ENCODE measurements at places on chromosomes 3 and 15.

- DNase-seq: no peak
Observed at GRCh38 chr15:93298901-93299300, 209.9 kb upstream of the RGMA start.

GRCh38 chr15:91921188-91921842, 67.8 kb downstream of the SLCO3A1 start:
- peak; percentile 7 for DNase-seq

- no peak for DNase-seq
Observed at GRCh38 chr3:167115331-167115934, 264.7 kb downstream of the ZBBX start.

GRCh38 chr15:88090481-88091011, 166.0 kb downstream of the NTRK3 start:
- DNase-seq: no peak

DNA sequence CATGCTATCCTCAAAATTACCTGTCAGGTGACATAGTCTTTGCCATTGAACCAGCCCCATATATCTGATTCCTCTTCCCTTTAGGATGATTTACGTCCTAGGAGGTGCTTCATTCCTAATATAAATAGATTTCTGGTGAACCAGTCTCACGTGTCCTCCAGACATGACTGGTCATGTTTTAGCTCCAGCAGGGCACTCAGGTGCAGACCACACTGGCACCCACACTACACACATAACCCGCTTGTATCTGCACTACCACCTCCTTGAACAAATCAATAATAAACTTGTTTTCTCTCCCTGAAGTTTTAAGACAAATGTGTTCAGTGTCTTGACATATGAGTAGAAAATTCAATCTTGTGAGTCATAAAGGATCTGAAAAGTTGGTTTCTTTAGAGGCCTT, 155.5 kb downstream of the GOLIM4 start:
- DNase-seq: no peak

GRCh38 chr3:106206613-106207012, 337.8 kb upstream of the CBLB start:
- DNase-seq: no peak

DNA sequence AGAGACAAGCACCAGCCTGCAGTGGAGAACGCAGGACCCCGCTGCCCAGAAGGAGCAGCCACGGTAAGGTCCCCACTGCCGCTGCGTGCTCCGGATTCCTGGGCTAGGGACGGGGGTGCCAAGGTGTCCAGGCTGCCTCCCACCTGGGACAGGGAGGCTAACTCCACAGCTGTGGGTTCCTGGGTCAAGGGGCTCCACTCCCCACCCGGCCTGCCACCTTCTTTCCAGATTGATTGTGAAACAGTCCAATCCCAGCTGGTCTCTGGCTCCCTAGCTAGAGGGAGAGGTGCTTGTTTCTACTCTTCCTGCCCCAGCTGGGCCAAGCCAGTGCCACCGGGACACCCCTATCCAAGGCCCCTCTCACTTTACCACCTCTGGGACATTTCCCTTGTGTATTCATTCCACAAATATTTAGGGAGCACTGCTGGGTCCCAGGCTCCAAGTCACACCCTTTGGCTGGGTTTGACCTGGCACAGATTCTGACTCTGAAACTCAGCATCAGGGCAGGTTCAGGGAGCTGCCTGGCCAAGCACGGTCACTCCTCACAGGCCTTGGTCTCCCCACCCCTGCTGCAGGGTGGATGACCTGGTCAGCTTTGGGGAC, 1.9 kb downstream of the PAK6 start:
- no peak for DNase-seq

- no peak for DNase-seq
Observed at GRCh38 chr3:24161841-24162240, 216.8 kb downstream of the NR1D2 start.

- DNase-seq: no peak
Observed at GRCh38 chr3:120498556-120499346, 48.0 kb upstream of the FSTL1 start.

GRCh38 chr3:190862209-190863118, at the start of gene GMNC:
Gene GMNC (minus strand): TSS chr3:190862694. CDS start chr3:190862615, 79 bp downstream.
- DNase-seq: peak; percentile 1

DNA sequence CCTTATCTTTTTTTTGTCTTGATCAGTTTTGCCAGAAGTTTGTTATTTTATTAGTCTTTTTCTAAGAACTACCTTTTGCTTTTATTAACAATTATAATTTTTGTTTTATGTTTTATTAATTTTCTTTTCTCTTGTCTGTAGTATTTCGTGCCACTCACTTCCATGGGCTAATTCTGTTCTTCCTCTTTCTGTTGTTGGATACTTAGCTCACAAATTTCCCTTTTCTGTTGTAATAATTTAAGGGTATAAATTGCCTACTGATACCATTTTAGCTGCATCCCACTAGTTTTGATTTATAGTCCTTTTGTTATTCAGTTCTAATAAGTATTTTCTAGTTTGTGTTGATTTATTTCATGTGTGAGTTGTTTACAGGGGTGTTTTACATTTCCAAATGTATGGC, 48.6 kb downstream of the SNRK start:
- DNase-seq: no peak

- no peak for DNase-seq
Observed at GRCh38 chr3:60669636-60670035, 581.6 kb downstream of the FHIT start.

- no peak for DNase-seq
Observed at GRCh38 chr15:41690636-41691035, 30.4 kb downstream of the MGA start.

- no peak for DNase-seq
Observed at GRCh38 chr15:23472678-23473077, 25.6 kb upstream of the GOLGA6L2 start.

GRCh38 chr3:117586161-117586560, 876.6 kb downstream of the TUSC7 start:
- DNase-seq: no peak

DNA sequence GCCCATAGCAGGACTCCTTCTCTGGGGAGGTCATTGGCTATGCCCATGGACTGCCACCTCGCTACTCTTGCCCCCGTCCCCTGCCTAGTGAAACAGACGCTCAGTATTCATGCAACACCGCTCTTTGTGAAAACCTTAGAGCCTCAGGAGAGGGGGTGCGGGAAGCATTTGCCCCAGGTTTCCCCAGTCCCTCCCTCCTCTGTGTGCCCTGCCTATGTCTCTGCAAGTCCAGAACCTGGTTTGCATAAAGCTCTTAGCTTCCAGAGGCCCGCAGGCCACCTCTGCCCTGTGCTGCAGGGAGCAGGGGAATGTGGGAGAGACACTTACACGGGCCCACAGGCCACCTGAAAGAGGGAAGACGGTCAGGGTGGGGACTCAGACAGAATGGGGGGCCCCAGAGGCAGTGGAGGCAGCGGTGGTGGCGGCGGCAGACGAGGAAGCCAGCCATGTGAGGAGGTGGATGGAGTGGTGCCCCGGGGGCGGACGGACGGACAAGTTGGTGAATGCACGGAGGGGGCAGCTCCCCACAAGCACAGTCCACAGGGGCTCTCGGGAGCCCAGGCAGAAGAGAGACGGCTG, 33.8 kb upstream of the CTSH start:
- no peak for DNase-seq

- no peak for DNase-seq
Observed at GRCh38 chr3:57838627-57839026, 82.5 kb downstream of the SLMAP start.

GRCh38 chr3:42130329-42131070, 39.3 kb downstream of the TRAK1 start:
- DNase-seq: no peak

DNA sequence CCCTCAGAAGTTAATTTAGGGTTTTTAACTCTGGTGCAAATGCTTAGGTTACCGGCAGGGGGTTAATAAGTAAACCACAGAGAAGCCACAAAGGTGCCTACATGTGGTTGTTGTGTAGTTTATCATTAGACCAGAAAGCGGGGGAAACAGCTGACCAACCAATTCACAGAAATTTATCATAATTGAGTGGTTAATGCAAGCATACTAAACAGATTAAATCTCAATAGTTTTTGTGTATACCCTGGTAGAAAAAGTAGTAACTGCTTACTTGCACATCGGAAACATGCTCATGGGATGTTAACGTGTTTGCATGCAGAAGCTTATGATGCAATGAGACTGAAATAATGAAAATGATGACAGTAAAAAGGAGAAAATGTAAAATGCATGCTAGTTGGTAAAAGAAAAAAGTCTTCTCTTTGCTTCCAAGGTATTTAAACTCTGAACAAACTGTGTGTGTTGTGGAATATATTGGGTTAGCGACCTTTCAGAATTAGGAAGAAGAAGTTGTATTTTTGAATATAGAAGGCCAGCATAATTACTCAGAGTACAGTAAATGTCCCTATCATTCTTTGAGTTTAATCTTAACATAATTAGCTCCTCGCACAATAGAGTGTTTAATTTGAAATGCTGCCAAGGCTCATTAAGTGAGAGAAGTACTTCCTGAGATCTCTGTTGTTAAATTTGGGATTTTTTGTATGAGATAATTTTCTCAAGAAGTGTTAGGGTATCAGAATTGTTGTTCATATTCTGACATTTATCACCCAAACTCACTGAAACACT, 316.2 kb downstream of the PTPRG start:
- no peak for DNase-seq

GRCh38 chr3:127170814-127171213, 22.1 kb upstream of the PRR23E start:
- no peak for DNase-seq

GRCh38 chr3:46710229-46710628, 7.4 kb downstream of the PRSS50 start:
- no peak for DNase-seq

- no peak for DNase-seq
Observed at GRCh38 chr3:101852983-101853840, 3.9 kb downstream of the NFKBIZ start.

- DNase-seq: no peak
Observed at GRCh38 chr3:45979378-45979777, 16.2 kb downstream of the FYCO1 start.

GRCh38 chr15:62706317-62706716, 336.2 kb upstream of the TPM1 start:
- DNase-seq: no peak

GRCh38 chr3:167691366-167691765, 37.6 kb upstream of the WDR49 start:
- peak; percentile 43 for DNase-seq

DNA sequence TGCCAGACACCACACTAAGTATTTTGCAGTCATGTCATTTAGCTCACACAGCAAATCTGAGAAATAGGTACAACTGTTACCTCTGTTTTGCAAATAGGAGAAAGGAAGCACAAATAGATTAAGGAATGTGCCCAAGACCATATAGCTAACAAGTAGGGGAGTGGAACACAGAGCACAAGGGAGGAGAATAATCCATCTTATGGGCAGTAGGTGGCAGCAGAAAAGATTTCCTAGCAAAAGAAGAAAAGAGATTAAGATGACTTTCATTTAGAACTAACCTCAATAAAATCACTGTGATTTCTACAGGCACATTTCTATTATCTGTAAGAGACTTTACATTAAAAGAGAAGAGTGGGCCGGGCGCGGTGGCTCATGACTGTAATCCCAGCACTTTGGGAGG, 49.1 kb downstream of the NR1I2 start:
- no peak for DNase-seq

DNA sequence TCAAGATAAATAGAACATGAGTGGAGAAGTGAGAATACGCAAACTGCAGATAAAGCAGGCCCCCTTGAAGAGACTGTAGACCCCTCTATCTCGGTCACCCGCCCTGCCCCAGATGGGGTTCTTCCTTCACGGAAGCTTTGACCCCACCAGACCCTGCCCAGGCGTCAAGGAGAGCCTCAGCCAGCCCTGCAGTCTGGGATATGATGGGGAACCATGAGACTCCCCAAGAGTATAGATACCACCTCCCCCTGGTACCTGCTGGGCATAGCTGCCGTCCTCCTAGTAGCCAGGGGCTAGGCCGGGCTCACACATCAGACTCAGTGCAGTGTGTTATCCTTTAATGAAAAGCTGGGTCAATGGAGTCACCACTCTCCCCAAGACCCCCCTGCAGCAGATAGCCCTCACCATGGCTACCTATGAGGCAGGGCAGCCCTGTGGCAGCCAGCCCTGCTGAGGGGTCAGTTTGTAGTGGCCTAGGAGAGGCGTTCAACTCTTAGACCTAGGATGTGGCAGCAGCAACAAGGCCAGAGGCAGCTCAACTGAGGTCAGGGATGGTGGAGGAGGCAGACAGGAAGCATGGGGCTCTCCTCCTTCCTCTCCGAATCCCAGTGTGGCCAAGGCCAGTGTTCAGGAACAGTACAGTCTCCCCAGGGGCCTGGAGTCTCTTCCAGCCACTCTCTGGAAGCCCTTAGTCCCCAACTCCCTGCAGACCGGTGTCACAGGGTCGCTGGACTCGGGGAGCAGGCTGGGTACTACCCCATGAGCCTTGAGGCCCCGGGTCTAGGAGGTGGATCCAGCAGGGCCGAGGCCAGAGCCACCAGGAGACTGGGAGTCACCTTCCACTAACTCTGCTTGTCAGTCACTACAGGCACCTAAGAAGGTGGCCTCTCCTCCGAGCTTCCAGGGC, 26.1 kb downstream of the PLXNB1 start:
- DNase-seq: no peak

GRCh38 chr3:108608750-108609149, 19.2 kb downstream of the DZIP3 start:
- DNase-seq: no peak

- DNase-seq: no peak
Observed at GRCh38 chr3:18558507-18558906, 133.4 kb upstream of the SATB1 start.

DNA sequence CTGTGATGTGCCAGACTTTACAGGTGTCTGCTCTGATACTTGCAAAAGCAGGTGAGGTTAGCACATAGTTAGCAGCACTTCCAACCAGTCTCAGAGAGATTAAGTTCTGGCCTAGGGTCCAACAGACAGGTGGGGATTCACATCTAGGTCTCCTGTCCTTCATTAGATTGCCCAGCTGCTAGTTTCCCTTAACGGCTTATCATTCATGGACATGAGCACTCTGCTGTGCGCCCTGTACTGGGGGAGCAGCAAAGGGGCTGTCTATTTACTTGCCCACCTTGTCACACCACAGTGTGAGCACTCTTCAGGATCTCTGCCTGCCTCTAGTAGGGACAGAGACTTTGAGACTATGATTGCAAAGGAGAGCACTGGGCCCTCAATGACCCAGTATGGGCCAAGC, 8.7 kb downstream of the SPSB4 start:
- DNase-seq: no peak

DNA sequence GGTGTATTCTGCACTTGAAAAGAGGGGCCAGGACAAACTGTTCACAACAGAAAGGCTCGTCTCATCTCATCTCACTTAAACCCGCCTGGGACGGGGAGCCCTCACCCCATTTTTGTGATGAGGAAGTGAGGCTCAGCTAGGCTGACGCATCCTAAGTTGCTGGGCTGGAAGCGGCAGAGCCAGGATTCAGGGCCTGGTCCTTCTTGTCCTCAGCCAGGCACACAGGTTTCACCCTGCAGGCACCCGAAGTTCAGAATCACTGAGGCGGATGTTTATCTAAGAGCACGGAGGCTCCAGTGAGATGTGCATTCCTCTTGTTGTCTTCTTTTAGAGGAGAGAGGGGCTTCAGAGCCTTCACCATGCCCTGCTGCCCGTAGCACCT, 51.1 kb upstream of the PLXNA1 start:
- no peak for DNase-seq

- no peak for DNase-seq
Observed at GRCh38 chr15:70415398-70415797, 317.7 kb upstream of the TLE3 start.

Measured in CD4-positive, alpha-beta T cell treated with Interleukin-6 at 100 ng/mL for 8 hours (primary cell).